Camera-type eye (tissue), 1 donor: ENCODE measurements at places on chromosomes 3 and 15. TPM values are rescaled to one million over a fixed set of nuclear protein-coding genes. Genes with fewer than 3 reads are reported as not detected.

GOLGA8G gene
- total RNA-seq: not detected

FBN1 gene
- total RNA-seq: 322 TPM

MON1A gene
- total RNA-seq: 8.0 TPM

VPS33B gene
- 10.7 TPM for total RNA-seq

FRMD5 gene
- 25.5 TPM for total RNA-seq

CD200 gene
- 35.0 TPM for total RNA-seq

HAPLN3 gene
- 17.2 TPM for total RNA-seq
